ENCODE measurements at places on chromosomes 5 and 9.
A peak's percentile ranks its signal among the peaks of the same experiment; 100 is the strongest.

DNA sequence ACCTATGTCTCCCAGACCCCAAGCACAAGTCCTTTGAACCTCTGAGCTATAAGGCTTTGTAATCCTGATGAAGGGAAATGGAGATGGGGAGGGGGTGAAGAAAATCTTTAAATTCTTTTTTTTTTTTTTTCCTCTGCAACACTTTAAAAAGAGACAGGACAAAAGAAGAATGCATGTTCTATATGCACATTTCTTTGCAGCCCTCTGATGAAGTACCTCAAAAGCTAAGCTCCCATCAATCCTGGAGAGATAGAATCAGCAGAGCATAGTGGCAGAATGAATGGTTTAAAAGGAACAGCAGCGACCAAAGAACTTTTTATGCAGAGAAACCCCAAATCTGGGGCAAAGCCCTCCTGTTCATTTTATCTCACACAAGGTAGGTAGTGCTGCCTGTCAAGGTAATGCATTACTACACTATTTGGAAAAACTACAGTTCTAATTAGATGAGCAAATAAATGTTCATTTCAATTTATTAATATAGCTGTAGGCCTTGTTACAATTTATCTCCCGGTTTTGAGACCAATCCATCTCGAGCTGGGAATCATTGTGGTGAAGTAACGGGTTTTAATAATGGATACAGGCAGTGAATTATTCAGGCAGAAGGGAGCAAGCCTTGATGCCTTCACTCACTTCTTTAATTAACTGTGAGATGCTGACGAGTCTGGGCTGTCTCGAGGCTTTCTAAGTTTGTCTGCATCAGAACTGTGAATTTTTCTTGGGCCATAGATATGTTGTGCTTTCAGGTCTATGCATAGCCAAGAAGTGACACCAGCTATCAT is 173.5 kb upstream of the ZNF608 start:
- DNase-seq = no peak

DNA sequence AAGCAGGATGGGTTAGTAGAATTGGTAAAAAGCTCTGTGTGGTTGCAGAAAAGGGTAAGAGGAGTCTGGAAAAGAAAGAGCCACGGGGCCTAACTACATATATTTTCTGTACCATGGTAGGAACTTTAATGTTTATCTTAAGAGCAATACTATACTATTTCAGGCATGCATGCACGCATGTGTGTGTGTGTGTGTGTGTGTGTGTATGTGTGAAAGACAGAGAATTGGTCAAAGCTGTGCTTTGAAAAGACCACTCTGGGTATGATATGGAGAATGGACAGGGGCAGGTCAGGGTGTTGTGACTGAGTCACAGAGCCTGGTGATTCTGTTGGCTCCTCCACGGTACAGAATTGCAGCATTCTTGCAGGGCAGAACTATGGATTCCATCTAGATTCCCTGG is 339.3 kb downstream of the SLIT3 start:
- no peak for DNase-seq

- no peak for DNase-seq
These were observed 31.3 kb downstream of the ANKRA2 start for GRCh38 chr5:73534011-73534644.

DNA sequence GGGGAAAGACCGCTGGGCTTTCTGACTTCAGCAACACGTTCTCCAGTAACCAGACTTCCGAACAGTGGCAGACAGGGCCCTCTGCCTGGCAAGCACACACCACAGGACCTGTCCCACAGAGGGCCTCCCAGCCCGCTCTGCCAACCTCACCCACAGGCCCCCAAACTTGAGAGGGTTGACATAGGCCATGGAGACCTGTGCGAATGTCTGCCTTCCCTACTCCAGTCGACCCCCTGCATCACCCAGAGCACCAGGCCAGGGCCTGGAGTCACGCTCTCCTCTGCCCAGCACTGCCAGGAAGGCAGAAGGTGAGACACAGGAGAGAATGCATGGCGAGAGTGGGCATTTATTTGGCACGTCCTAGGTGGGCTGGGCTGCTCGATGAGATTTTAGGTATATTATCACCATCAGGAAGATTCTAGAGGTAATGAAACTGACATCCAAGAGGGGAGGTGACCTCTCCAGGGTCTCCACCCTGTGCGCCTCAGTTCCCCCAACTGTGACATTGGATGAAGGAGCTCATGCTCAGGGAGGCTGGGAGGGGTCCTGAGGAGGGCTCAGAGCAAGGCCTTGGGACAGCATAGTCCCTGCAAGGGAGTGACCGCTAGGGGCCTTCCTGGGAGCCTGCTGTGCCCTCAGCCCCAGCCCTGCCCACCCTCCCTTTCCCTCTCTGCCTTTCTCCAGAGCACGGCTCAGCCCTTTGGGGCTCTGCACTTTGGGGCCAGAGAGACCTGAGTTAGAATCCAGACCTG is 54.9 kb downstream of the DUSP1 start:
- no peak for DNase-seq

DNA sequence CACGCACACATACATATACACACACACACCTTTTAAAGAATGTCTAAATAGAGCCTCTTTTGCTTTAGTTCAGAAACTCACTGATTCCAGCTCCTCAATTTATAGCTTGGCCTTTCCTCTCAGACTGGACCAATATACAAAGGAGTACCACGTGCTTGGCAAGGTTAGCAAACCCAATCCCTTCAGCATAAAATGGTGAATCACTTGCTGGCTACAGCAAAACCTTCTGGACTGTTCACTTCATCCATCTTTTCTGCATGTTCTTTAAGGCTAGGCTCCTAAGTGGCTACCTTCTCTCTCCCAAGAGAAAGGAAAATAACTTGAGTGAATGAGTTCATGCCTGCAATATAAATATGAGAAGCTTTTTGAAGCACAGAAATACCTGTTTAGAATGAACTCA is 109.7 kb downstream of the LPAR1 start:
- no peak for DNase-seq

DNA sequence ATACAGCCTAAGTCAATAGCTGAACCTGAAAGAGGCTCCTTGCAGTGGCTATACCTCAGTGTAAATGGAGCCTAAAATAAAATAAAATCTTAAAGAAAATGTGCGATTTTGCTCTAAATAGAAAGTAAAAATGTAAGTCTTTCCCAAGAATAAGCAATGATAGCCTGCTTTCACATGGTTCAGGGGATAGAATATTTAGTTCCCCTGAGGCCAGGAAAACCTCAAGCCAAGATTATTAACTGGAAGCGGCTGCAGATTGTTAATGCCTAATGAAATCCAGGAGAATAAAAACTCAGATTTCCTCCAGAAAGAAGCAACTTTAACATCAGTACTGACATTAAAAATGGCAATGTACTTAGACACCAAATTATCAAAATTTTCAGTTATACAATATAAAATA is 463.7 kb downstream of the CYLC2 start:
- DNase-seq = no peak

- no peak for DNase-seq
These were observed 76.0 kb upstream of the PHYKPL start for GRCh38 chr5:178308541-178309092.

GRCh38 chr5:61496446-61496845 is 164.4 kb downstream of the ZSWIM6 start:
- DNase-seq = no peak

- DNase-seq = no peak
These were observed 115.4 kb downstream of the SLC25A46 start for GRCh38 chr5:110854200-110854599.

GRCh38 chr9:121609822-121610637 is 41.4 kb upstream of the DAB2IP start:
- no peak for DNase-seq

DNA sequence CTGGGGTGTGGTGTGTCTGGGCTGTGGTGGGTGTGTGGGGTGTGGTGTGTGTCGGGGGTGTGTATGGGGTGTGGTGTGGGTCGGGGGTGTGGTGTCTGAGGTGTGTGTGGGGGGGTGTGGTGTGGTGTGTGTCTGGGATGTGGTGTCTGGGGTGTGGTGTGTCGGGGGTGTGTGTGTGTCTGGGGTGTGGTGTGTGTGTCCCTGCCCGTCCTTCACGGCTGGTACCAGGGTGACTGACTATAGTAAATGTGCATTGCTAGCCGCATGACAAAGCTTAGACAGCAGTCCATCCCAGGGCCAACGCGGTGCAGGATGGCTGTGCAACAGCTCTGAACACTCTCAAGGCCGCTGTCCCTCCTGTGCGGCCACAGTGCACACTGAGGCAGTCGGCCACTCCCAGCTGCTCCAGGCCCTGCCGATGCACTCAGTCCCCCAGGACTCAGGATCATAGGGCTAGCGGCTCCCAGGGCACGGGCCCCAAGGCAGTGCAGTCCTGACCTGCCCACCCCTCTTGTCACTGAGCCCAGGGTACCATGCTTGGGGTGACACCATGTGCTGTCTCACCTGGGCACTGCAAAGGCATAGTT is 54.0 kb downstream of the SECISBP2 start:
- DNase-seq = peak; percentile 6

GRCh38 chr5:108687595-108688200 is 60.0 kb upstream of the FER start:
- DNase-seq = no peak

DNA sequence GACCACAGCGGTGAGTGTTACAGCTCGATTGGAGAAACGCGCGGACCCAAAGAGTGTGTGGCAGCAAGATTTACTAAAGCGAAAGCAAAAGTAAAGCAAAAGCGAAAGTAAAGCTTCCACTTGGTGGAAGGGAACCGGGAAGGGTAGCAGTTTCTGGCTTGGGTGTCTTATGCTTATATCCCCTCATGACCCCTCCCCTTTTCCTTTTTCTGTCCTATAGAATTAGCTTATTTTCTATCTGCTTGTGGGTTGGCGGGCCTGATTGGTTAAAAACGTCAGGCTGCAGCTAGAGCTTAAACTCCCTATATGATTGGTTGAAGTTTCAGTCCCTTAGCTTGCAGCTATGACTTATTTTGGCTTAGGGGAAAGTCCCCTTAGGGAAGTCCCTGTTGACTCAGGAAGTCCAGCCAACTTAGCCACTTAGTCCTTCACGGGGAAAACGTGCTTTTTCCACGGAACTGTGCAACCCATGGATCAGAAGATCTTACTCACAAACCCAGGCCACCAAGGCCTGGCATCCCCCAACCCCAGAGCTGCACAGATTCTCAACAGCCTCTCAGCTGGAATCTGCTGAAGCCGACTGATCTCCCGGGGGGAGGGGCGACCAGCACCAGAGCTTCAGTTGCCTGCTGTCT is 114.2 kb upstream of the ADAMTS16 start:
- DNase-seq = no peak

DNA sequence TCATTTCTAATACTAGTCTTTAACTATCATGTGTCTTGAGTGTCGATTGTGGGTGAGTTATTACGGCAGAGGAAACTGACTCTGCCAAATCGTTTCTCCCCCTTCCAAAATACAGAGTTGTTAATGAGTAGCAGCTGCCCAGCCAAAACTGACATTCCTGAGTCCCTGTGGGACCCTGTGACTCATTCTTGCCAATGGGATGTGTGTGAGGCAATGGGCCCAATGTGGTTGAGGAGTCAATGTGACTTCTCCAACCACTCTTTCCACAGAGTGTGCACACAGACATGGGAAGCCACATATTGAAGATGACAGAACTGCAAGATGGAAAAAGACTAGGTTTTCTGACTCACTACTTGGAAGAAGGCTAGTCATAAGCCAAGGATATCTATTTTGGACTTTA is 434.7 kb downstream of the DTWD2 start:
- no peak for DNase-seq

DNA sequence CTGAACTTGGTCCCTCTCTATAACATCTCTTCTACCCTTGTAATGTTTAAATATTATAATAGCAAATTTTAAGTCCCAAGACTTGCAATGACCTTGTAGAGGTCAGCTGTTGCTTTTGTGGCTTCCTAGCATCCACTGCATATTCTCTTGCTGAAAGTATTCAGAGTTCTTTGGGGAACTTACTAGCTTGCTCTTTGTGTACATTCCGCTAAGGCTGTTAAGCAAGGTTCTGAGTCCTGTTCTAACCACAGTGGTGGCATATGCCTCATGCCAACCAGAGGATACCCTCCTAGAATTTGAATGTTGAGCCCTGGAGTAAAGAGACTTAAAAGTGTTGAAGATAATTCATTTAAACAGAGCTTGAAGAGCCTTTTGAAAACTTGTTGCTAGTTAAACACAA is 570.9 kb downstream of the TLE1 start:
- DNase-seq = no peak

GRCh38 chr5:134127376-134127861 is 12.9 kb downstream of the TCF7 start:
- DNase-seq = no peak

- no peak for DNase-seq
These were observed 111.5 kb downstream of the MTREX start for GRCh38 chr5:55418994-55419968.

DNA sequence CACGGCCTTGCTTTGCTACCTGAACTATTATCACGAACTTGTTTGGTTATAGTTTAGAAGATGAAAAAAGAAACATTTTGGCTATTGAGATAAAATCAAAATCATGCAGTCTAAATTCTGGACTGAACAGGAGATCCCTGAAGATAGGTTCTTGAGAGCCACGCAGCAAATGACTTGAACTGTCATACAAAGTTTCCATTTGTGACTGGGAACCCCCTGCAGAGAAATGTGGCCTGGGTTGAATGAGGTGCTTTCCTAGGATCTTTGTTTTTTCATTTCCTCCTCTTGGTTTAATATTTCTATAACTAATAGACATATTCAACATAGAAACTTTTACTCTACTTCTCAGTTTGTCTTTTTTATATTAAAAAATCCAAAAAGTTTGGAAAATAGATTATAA is 184.7 kb upstream of the TRPM3 start:
- no peak for DNase-seq

GRCh38 chr5:59487068-59487686 is 406.3 kb downstream of the PDE4D start:
- DNase-seq = no peak

- peak; percentile 8 for DNase-seq
These were observed 68.7 kb upstream of the ZNF618 start for GRCh38 chr9:113807173-113808061.

- DNase-seq = no peak
These were observed 5.3 kb upstream of the DCP2 start for GRCh38 chr5:112971276-112971675.

DNA sequence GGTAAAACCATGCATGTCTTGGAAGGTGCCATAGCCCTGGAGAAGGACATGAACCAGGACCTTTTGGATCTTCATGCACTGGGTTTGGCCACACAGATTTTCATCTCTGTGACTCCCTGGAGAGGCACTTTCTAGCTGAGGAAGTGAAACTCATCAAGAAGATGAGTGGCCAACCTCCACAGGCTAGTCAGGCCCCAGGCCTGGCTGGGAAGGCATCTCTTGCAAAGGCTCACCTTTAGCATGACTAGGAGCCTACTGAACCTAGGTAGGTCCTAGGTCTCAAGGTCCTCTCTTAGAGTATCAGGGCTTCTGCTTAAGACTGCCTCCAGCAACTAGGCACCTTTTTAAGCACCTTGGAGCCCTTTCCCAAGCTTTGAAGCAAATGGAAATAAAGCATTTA is 1448.7 kb upstream of the ACO1 start:
- no peak for DNase-seq

All from activated CD8-positive, alpha-beta memory T cell treated with anti-CD3 and anti-CD28 coated beads for 1 hour (primary cell).